ENCODE measurements at places on chromosomes 3 and 15.
A peak's percentile ranks its signal among the peaks of the same experiment; 100 is the strongest.

DNA sequence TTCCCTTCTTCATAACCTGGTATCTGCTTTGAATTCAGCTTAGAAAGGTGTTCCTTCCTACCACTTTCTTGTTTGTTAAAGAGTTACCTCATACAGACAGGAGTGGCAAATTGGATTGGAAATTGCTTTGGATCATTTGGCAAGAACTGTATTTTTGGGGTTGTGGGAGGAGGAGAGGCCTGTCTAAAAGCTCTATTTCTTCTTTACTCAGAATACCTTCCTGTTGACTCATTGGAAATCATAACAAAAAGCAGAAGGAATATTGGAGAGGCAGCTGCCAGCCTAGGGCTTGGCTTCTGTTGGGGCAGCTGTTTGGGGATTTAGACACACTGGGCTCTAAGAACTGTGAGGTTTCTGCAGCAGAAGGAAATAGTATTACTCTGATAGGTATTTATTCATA, 14.2 kb downstream of the IQGAP1 start:
- peak; percentile 10 for DNase-seq

DNA sequence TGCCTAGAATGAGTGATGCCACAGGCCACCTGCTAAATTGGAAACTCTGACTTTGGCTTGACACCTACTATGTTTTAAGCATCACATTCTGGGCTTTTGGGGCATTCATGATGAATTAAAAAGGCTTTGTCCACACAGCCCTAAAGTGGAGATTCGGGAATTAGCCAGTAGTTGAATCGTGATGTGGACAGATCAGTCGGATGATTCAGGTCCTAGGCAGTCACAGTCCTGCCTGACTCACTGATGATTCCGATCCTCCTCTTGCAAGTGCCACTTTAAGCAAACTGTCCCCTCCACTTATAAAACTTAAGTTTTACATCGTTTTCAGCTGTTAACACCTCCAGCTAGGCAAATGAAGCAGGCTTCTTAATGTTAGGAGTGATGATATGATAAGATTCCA, 75.3 kb downstream of the SYNPR start:
- no peak for DNase-seq

DNA sequence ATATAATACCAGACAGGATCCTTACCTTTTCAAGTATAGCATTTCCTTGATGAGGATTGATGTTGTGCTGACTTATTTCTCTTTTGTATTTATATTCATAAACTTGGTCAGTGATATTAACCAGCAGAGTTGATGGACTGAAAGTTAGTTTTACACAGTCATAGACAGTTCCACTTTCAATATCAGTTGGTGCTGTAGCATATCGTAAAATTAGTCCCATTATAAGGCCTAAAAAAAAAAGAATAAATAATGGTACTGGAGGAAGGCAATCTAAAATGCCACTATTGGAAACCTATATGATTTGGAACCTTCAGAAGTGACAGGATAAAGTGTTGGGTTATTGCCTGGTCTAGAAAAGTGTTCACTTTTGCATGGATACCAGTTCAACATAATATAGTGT, 16.3 kb downstream of the SLC9A9 start:
- no peak for DNase-seq

DNA sequence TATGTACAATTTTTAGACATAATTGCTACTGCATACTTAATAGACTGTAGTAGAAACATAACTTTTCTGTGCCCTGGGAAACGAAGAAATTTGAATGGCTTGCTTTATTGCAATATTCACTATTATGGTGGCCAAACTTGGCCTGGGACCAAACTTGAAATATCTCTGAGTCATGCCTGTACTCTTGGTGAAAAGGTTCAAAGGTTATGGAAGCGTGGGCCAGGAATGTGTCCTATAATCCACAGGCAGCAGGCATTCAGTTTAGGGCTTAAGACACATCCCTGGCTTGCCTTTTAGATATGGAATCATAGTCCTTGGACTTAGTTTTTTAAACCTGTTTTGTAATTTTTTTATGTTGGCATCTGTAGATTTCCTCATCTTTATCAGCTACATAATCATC, 124.3 kb downstream of the LRIG1 start:
- no peak for DNase-seq

DNA sequence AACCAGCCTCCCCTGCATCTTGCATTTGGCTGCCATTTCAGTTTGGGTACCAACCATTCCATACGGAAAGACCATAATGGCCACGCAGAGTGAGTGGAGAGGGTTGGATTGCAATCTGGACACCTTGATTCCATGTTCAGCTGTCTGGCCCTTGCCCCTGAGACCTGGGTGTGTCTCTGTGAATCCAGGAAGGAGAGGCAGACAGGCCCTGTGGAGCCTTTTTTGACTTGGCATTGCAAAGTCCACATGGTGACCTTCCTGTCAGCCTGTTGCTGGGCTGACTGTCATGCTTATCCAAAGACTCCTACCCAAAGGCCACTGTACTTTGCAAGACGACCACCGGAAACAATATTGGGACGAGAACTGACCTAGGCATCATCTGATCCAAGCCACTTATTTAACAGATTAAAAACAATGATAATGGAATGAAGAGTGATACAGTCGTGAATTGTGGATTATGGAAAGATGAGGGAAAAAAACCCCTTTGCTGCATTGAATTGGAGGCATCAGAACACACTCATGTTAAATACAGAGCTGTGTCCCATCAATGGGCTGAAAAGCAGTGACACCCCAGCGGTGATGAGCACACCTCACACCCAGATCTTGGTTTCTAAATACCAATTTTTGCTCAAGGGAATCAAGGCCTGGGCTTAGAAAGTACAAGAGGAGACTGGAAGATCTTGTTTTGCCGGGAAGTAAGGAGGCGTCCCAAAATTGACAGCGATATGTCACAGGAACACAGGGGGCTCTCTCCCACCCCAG, 86.0 kb downstream of the LRRK1 start:
- DNase-seq = no peak

DNA sequence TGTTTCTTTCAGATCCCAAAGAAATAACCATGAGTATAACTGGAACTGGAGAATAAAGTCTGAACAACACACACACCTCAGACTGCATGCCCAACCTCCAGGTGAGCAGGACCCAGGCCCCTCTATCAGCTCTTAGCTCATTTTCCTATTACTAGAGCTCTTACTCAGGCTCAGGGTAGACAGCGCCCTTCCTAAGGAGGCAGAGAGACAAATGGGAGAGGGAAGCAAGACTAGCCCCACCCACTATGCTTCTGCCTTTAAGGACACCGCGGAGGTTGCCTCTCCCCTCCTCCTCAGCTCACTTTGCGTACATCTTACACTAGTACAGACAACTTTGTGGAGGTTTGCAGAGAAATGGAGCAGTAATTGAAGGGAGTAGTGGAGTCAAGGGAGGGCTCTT, 44.0 kb upstream of the GLCE start:
- DNase-seq = peak; percentile 28

- peak; percentile 98 for DNase-seq
These were observed 21.6 kb downstream of the IFT122 start for GRCh38 chr3:129461461-129462146.

DNA sequence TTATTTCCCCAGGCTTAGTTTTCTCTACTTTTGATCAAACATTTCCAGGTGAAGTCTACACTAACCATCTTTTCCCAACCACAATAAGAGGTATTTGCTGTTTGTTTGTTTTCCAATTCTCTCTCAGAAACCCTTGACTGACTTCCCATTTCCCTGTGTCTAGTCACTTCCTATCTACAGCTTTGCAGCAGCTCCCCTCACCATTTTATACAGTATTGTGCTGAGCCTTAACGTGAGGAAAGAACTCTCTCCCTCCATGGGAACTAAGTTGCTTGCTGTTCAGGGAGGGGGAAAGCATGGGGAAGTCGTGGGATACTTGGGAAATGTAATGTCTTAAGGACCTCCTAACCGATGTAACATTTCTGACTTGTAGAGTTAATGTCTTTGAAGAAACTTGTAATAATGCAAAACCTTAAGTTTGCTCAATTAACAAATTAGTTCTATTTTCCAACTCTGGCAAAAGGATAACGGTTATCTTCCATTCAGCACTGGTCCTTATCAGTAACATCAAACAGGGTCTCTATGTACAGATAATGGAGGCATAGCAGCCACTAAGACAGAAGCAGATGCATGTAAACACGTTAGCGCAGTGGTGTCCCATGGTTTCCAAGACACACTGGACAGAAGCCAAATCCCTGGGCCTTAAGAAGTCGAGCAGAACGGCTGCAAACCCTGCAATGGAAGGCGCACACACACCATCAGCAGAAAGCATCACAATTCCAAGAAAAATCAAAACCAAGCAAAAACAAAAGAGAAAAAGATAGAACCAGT, 39.7 kb downstream of the NPTN start:
- DNase-seq = peak; percentile 69

DNA sequence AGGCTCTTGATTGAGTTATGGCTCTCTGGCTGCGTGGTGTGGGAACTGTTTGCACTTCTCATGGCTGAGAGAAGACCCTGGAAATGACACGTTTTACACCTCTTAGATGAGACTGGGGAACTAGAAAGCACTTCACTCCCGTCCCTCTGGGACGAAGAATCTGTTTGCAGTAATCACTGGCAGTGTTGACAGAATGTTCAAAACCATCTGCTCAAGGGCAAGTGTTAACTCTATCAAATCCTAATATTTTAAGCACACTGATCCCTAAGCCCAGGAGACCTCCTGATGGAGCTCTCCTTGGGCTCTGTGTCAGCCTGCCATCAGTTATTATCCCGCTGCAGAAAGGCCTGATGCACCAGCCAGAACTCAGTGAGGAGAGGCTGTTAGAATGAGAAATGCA, 323.8 kb upstream of the DNAJC19 start:
- DNase-seq = no peak

DNA sequence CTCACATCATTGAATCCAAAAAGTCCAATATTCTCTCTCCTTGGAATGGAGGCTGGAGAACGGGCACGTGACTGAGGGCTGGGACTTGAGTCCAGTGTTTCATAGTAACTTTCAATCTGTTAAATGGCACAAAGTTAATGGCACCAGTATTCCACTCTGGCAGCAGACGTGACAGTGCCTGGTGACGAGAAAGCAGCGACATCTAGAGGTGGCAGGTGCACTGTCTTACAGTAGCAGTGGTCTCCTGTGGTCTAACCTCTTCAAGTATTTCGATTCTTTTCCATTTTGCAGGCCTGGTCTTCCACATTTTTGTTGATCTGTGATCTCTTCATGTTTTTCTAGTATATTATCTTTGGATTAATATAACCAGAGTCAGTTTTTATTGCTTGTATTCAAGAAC, 107.1 kb downstream of the OXSM start:
- peak; percentile 26 for DNase-seq

DNA sequence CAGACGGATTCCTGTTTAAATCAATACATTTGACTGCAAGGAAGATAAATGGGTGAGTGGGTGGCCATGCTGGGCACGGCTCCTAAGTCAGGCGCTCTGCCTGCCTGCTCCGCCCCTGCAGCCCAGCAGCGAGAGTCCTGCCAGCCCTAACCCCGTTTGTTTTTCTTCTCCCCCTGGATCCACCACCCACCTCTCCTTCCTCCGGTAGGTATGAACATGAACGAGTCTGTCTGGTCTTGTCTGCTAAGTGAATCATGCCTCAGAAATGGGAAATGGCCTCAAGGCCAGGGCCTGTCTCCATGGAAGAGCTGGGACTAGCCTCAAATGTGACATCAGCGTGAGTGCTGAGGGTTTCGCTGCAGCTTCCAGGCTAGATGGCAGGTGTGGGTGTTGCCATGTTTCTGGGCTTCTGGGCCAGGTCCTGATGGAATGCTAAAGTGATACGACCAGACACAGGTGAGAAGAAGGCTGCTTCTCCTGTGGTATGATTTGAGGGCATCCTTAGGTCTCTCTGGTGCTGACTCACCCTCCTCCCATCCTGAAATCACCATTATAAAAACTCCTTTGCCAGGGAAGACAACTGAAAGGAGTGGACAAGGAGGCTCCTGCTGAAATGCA, 5.6 kb upstream of the FEM1B start:
- no peak for DNase-seq

DNA sequence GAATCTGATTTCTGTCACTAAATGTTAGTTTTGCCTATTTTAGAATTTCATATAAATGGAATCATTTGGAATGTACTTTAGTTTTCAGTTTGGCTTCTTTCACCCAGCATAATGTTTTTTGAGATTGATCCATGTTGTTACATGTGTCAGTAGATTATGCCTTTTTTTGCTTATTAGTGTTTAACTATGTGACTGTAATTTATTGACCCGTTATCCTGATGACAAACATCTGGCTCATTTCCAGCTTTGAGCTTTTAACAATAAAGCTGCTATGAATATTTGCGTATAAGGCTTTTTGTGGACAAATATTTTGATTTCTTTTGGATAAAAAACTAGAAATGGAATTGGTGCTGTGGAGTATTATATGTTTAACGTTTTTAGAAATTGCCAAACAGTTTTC, 254.5 kb upstream of the CFAP20DC start:
- DNase-seq = no peak

- peak; percentile 77 for DNase-seq
These were observed 6.6 kb downstream of the SAMMSON start for GRCh38 chr3:70006089-70006488.

DNA sequence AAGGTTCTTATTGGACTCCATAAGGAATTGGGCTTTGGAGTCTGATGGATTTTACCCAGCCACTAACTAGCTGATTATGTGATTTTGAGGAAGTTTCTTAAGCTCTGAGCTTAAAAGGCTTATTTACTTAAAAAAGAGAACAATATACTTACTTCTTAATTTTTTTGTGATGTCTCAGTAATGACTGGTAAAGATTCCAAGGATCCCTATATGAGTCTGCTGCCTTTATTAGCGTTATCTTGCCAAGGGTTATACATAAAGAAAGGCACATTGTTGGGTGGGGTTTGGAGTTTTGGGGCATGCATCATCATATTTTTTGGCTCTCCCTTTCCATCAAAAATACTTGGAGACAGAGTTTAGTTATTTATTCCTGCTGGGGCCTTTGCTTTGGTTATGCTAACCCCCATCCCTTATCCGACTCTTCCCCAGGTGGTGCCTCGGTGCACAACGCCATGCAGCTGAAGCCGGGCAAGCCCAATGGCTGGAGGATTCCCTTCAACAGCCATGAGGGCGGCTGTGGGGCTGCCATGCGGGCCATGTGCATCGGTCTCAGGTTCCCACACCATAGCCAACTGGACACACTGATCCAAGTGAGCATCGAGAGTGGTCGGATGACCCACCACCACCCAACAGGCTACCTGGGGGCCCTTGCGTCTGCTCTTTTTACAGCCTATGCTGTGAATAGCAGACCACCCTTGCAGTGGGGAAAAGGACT, 6.7 kb downstream of the ADPRH start:
- no peak for DNase-seq

Measured in hematopoietic multipotent progenitor cell treated with erythropoietin and hydrocortisone succinate and interleukin-3 and kit ligand, for 6 days (in vitro differentiated cells).